ENCODE measurements at places on chromosomes 11 and 22.

DNA sequence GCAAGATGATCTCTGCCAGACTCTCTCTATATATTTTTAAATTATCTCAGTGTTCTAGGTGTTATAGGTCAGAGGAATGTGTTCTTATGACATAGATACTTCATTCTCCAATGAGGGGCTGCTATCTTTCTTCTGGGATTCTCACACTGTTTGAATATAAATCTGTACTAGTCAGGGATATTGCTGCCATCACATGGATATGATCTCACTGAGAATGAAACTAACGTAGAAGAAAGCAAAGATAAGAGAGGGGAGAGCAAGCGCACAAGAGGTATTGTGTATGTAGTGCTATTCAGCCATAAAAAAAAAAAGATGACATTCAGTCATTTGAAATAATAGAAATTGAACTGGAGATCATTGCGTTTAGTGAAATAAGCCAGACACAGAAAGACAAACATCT is 42.2 kb upstream of the SLC36A4 start:
- no peak for DNase-seq

- no peak for DNase-seq
These were observed 45.7 kb downstream of the PDGFD start for GRCh38 chr11:104118105-104118744.

- DNase-seq = no peak
These were observed 3.7 kb upstream of the TFIP11 start for GRCh38 chr22:26515931-26516330.

- DNase-seq = no peak
These were observed 107.0 kb upstream of the PITPNB start for GRCh38 chr22:28025866-28026575.

DNA sequence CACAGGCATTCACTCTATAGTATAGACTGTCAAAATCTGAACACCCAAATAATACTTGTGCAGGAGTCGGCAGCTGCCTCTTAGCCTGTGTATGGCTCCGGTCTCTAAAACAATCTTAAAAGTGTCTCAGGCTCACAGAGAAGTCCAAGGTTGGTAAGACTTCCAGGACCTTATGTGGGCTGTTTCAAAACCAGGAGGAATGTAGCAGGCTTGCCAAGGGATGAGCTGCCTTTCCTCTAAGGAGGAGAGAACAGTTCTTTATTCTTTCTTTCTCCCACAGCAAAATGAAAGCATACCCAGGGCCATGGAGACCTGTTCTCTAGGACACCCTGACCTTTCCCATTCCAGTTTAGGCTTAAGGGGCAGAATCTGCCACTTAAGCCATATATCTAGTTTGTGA is 176.5 kb downstream of the TRPC6 start:
- no peak for DNase-seq

DNA sequence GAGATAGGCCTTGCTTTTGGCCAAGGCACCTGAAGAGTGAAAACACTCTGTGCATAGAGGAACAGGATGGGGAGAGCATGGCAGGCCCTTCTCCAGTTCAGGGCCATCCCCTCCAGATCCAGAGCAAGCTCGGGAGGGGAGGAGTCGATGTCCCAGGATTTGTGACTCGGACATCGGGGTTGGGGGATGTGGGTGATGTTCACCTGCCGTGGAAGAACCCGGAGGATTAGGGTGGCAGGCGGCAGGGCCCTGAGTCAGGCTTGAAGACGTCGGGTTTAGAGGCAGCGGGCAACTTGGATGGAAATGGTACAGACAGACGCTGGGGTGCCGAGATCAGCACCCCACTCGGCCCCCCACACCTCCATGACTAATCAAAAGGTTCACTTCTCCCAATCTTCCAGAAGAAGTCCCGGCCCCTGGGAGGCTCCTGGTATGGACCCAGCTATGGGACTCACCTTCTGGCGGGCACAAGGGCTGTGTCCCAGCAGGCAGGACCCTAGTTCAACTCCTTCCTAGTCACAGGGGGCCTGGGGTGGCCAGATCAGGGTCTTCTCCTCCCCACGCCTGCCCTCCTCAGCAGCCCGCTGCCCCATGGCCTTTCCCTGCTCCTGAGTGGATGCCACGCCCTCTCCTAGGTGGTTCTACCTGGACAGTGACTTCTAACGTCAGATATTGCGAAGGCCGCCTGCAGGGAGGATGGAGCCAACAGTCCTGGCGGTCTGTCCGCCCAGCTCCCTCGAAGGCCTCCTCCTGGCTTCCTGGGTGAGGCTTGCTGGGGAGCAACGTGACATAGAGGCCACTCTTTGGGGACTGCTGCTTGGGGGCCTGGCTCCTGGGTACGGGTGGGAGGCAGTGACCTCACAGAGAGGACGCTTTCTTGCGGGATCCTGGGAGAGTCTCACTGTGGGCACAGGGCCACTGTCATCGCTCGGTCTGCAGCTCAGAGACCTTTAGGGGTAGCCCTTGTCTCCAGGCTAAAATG is 792.5 kb downstream of the BRD1 start:
- DNase-seq = no peak

DNA sequence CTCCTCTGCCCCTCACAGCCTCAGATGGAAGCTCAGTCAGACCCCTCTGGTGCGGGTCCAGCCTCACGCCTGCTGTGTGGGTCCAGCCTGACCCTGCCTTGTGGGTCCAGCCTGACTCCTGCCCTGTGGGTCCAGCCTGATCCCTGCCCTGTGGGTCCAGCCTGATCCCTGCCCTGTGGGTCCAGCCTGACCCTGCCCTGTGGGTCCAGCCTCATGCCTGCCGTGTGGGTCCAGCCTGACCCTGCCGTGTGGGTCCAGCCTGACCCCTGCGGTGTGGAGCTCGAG is 445.3 kb downstream of the BRD1 start:
- no peak for DNase-seq

GRCh38 chr11:36431429-36432092 is 78.5 kb downstream of the TRAF6 start:
- peak; percentile 58 for DNase-seq

GRCh38 chr11:115499891-115500290 is 4.3 kb downstream of the CADM1 start:
- no peak for DNase-seq

DNA sequence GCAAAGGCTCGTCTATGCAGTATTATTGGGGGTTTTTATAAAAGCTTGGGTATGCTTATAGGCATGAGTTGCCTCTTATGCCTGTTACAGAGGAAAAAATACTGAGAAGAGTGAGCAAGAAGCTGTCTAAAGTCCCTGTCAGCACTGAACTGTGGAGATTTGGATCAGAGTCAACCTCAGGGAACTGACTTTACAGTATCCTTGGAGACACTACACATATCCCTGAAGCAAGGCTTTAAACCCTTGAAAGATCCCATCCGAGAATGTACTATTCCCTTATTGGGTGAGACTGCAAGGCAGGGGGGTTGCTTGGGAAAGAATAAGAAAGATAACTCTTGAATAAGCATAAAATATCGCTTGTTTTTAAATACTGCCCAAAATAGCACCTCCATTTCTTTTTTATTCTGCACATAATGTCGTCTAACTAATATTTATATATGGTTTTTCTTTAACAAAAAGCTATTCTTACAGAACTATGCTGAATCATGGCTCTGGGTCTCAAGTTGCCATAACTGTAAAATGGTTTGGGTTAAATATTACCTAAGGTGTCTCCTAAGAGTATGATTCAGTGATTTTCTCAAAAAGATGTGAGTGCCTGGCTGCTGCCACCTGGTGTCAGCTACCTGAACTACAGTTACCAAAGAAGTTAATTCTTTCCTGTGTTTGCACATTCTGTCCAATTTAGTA is 1062.8 kb downstream of the DLG2 start:
- peak; percentile 4 for DNase-seq

DNA sequence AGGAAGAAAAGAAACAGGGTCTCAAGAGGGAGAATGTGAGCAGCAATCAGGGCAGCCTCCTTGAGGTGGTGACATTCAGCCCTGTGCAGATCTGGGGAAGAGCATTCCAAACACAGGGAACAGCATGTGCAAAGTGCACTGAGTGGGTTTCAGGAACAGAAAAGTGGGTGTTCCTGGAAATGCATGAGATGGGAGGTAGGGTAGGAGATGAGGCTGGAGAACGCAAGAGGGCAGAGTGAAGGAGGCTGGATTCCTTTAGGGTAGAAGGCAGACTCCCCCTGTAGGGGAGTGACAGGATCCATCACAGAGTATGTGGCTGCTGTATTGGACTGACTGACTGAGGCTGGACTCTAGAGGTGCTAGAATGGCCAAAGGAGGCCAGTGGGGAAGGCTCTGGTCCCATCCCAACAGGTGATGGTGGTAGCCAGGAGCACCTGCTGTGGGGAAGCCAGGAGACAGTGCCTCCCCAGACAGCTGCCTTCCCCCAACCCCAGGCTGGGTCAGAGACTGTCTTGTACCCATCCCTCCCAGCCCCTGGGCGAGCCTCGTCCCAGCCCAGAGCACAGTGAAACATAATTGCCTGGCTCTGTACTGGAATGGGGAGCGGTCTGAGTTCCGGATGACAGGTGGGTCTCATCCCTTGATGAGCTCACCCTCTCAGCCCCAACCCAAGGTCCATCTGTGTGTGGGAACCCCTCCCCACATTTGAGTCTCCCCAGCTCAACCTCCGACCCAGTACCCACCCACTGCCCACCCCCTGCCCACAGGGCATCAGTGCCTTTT is 419.4 kb downstream of the MN1 start:
- no peak for DNase-seq

- DNase-seq = peak; percentile 44
These were observed 3.9 kb downstream of the JOSD1 start for GRCh38 chr22:38696606-38697424.

GRCh38 chr22:41825376-41825775 is 7.5 kb upstream of the SREBF2 start:
- no peak for DNase-seq

DNA sequence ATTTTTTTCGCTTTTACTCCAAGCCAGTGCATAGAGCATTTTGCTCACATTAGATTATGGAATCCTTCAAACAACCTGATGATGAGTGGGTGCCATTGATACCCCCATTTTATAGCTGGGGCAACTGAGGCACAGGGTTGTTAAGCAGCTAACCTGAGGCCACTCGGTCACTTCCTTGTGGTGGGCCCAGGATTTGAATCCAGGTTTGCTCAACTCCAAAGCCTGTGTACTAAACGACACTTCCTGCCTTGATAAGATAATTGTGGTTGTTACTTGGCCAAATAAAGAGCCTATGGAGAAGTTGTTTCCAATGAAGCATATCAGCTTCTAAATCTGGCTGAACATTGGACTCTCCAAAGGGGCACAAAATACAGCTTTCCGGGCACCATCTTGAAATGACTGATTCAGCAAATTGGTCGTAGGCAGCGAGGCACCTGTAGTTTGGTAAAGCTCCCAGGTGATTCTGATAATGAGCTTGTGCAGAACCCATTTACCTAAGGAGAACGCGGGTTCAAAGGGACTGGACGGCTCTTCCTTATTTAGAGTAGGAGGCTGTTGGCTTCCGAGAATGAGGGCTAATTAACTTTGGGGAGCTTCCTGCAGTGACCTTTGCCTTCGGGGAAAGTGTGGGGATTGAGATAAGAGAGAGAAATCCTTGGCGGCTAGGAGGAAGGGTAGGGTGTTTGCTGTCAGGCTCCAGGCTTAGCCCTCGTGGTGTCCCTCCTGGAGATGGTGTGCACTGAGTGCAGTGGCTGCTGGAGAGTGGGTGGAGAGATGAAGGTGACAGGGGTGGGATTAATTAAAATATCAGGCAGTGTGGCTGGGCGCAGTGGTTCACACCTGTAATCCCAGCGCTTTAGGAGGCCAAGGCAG is 17.5 kb upstream of the EHF start:
- no peak for DNase-seq

- no peak for DNase-seq
These were observed 8.5 kb upstream of the TBC1D10A start for GRCh38 chr22:30335236-30335635.

GRCh38 chr11:13223112-13223511 is 54.5 kb upstream of the BMAL1 start:
- no peak for DNase-seq

DNA sequence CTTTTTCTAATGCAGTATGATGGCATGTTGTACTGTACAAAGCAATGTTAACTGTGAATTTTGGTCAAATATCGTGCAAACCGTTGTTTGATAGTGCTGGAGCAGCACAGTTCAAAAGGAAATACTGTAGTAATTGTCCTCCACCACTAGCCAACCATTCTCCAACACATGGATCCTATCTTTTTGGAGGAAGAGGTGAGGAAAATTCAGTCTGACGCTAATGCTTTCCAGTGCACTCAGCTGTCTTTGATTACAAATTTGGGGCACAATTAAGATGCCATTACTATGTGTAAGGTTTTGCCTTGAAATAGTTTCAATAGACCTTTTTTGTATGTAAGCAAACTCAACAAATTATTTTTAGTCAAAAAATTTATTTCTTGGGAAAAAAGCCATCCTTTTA is 240.5 kb upstream of the CCDC179 start:
- DNase-seq = no peak

- DNase-seq = no peak
These were observed 173.3 kb downstream of the FAM76B start for GRCh38 chr11:95616256-95616804.
